ENCODE measurements at places on chromosomes 3 and 15.

- no peak for DNase-seq
Measured at GRCh38 chr15:42104095-42104891, 9.9 kb upstream of the PLA2G4D start.

- no peak for DNase-seq
Measured at GRCh38 chr15:78079298-78080087, 2.0 kb upstream of the TBC1D2B start.

DNA sequence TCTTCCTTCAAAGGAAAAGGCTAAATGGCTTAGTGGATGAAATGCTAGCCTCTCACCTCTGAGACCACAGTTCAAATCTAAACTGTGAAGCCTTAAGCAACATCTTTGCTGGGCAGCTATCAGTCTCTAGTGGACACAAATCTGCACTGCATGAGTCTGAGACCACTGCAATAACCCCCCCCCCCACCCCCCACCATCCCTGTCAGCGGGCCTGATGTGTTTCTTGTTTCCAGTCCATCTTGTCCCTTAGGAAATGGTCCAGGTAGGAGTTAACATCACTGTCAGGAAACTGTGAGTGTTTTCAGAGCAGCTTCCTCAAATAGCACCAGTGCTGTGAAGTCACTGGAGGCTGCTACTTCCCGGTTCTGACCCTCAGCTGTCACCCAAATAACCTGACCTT, 140.6 kb upstream of the TMCO5A start:
- no peak for DNase-seq

- no peak for DNase-seq
Measured at GRCh38 chr3:152040319-152040718, 166.9 kb downstream of the SUCNR1 start.

DNA sequence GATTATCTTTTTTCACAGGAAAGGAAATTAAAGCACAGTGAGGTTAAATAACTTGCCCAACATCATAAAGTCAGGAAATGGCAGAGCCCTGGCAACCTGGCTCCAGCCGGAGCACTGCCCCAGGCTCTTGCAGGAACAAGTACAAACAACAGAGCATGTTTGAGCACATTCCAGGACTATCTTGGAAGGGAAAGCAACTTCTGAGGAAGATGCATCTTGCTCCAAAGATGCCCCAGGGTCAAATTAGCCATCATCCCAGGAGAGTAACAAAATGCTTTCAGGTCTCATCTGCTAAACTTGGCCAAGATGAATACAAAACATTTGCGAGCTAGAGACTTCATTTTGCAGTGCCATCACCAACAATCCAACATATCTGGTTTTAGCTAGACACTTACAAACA, 162.4 kb upstream of the LRRN1 start:
- no peak for DNase-seq

GRCh38 chr15:71455107-71455506, 339.8 kb downstream of the THSD4 start:
- DNase-seq, result no peak

DNA sequence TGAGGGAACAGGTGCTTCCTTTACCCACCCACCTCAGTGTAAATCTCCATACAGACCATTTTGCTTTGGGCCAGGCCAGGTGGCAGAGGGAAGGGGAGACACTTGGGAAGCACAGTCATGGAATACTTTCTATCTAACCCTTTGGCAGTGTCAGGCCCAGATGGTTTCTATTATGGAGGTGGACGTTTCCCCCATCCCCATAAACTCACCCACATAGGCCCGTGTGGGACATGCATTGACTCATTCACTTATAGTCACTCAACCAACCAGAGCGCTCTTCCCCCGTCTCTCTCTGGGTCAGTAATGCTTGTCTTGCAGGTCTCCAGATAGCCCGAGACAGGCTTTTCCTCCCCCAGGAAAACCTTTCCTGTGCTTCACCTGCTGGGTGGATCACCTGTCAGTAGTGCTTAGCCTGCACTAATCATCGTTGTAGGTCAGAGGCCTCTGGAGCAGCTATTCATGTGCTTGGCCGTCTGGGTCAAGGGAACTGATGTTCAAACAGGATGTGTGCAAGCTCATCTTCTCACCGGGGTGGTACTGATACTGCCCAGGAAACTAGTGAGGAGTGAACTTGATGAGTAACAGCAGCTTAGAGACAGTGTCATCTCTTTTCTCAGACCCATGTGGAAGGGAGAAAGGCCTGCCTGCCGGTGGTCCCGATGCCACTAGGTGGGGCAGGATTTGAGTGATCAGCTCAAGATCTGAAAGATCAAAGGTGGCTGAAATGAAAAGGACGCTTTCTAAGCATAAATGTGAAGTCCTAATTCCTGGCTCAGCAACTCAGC, 67.1 kb downstream of the CEMIP start:
- no peak for DNase-seq

DNA sequence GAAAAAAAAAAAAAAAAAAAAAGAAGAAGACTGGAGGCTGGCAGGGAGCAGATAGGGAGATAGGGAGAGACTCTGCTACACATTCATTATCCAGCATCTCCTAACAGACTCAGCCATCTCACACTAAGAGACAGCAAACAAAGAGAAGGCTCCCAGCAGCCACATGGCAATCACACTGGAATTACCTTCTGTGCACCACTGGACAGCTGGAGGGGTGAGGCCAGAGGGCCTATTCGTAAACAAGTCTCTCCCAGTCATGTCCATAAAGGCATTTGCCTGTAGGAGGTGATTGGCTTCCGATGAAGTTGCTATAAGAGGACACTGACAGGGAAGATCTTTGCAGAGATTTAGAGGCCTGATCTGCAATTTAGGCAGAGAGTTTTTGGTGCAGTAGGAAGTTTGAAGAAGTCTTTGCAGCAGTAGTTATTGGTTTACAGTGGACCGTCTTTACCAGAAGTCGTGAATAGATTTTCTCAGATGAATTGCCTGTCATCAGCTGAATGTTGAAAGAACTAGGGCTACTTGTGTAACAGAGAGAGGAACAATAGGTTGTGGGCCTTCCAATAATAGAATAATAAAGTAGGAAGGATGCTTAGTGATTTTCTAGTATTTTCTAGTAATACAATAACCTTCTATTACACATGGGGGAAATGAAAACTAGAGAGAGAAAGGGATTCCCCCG, 89.7 kb downstream of the TP63 start:
- no peak for DNase-seq

GRCh38 chr3:195911946-195912270, 3.6 kb upstream of the TNK2 start:
- no peak for DNase-seq

DNA sequence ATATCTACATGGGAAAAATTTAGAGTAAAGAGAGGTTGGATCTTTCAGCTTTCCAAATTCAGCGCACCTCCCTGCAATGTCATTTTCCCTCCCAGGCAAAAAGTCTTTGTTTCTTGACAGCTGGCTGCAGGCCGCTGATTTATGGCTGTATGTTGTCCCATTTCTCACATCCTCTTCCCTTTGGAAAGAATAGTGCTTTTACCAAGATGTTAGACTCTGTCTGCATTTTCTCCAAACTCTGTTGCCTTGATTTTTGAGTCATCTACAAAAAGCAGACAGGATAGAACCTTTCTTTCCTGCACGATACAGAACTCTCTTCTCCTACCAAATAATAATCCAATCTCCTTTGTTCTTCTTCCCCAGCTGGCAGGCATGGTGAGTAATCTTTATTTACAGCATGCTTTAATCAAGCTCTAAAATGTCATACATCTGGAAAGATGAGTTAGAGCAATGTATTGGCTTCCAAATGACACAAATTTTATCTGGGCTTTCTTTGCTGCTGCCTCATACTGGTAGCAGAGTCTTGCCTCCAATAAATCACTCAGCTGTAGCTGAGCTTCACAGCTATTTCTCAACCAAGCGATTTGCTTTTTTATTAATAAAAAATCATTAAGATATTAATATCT, 101.9 kb downstream of the PIK3R4 start:
- no peak for DNase-seq

- no peak for DNase-seq
Measured at GRCh38 chr15:30979457-30979856, 12.0 kb downstream of the MTMR10 start.

GRCh38 chr15:75891895-75892294, 11.8 kb upstream of the FBXO22 start:
- peak; percentile 53 for DNase-seq

- no peak for DNase-seq
Measured at GRCh38 chr3:196050597-196050996, 31.3 kb downstream of the TFRC start.

- no peak for DNase-seq
Measured at GRCh38 chr15:74795966-74796625, 14.2 kb downstream of the CSK start.

GRCh38 chr3:11273891-11274291, 1.7 kb downstream of the ATG7 start:
- DNase-seq, result no peak

- DNase-seq, result no peak
Measured at GRCh38 chr3:4261406-4261805, 41.8 kb upstream of the SETMAR start.

DNA sequence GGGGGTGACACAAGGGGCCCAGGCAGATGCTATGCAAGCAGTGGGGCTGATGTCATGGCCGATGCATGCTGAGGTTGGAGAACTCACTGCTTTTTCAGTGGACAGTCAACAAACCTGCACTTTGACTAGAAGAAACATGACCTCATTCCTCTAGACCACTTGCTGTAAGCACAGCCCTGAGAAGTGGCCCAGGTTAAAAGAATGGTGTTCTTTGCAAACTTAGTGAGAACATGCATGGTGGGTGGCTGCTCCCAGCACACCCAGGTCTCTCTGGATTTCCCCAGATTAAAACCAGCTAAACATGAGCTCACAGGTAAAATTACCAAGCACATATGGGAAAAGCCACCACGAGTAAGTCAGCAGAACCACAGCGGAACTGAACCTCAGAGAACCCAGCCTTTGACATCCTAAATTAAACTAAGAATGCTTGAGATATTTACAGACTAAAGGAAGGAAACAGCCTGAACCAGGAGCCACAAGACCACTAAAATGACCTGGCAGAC, 15.5 kb downstream of the DLEC1 start:
- DNase-seq, result no peak

DNA sequence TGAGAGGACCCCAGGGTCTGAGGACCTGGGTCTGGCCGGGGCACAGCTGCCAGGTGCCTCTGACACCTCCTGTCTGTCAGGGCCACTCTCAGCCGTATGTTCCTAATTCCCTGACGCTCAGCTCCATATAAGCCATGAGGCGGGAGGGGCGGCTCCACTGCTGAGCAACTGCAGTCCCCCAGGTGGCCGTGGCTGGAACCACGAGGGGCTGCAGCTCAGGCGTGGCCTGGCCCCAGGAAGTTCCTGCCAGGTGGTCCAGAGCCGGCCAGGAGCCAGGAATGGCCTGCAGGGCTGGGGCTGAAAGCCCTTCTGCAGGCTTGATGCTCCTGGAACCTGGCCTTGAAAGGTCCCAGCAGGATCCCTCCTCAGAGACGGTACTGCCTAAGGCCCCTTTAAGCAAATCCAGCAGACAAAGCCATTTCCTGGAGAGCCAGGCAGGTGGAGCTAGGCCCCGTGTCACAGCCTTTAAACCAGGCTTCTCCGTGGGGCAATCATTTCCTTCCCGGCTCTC, 118.0 kb downstream of the CHSY1 start:
- DNase-seq, result no peak

DNA sequence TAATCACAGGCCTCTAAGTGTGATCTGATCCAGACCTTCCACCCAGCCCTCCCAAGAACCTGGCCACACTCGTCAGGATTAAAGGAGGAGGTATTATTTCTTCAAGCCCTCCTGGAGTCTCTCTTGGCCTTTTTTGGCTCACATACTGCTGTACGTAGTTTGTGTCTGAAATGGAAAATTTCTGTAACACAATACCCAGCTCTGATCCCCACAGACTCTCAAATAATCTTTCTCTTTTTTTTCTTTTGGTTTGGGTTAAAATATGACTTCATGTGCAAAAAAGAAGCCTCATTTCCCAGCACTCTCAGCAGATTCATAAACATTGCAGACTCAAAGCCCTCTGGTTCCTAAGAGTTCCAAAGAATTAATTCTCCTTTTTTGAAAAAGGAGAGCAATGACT, 96.5 kb upstream of the PHLDB2 start:
- DNase-seq, result no peak

DNA sequence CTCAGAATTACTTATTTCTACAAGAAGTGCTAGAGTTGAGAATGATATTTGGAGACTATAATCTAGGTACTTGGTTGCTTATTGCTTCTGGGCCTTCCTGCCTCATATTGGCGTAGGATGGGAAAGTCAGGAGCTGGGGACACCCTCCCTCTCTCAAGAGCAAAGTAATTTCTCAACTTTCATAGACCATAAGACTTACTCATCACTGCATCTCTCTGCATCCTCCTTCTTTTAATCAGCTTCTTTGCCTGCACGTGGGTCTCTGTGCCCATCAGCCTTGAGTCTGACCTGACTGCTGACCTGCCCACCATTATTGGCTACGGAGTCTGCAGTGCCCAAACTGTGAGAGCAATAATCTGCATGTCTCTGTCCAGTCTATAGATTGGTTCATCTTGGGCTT, 27.3 kb upstream of the XIRP1 start:
- DNase-seq, result no peak

GRCh38 chr3:113614402-113614801, 82.0 kb downstream of the USF3 start:
- DNase-seq, result peak; percentile 98

DNA sequence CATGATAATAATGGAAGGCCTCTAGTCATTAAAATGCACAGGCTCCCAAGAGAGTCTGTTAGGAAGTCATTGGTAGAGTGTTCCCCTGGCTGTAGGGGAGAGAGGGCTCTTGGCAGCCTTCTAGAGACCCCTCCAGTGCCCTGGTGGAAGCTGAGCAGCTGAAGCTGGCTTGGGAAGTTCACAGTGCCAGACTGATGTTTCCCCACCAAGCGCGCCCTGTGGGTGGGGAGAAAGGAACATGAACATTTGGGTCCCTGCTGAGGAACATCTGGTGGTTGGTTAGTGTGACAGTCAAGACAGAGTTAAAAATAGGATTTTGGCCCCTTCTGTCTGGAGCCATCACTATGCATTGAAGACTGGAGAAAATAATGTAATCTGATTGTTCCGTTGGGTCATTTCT, 37.1 kb upstream of the RGMA start:
- DNase-seq, result no peak

GRCh38 chr3:113630956-113631542, 65.4 kb downstream of the USF3 start:
- no peak for DNase-seq

All from foreskin melanocyte (primary cell).